ENCODE measurements at places on chromosomes 5 and 9. TPM values are rescaled to one million over a fixed set of nuclear protein-coding genes. Genes with fewer than 3 reads are reported as not detected.

LRRC26 gene
- not detected for total RNA-seq

GRCh38 chr5:152125661-152126205 lies 201.1 kb upstream of the GLRA1 start:
- H3K27me3 ChIP-seq, result no peaks in the 10 kb centered on the region
- H3K4me1 ChIP-seq, result no peaks in the 10 kb centered on the region
- H3K36me3 ChIP-seq, result no peaks in the 10 kb centered on the region
- DNase-seq, result no peak
- H3K27ac ChIP-seq, result no peak overlapping the region

DNA sequence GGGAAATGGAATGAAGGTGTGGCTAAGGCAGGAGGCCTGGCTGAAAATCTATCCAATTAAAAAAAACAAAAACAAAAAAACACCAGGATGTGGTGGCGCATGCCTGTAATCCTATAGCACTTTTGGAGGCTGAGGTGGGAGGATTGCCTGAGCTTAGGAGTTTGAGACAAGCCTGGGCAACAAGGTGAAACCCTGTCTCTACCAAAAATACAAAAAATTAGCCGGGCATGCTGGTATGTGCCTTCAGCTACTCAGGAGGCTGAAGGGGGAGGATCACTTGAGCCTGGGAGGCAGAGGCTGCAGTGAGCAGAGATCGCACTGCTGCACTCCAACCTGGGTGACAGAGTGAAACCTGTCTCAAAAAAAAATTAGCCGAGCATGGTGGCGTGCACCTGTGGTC lies 21.1 kb downstream of the GRHPR start:
- no peak for DNase-seq
- no peaks in the 10 kb centered on the region for H3K4me1 ChIP-seq
- no peak overlapping the region for H3K27ac ChIP-seq
- H3K27me3 ChIP-seq, result no peaks in the 10 kb centered on the region

RASEF gene
- total RNA-seq, result not detected
